ENCODE measurements at places on chromosomes 13 and 19. TPM values are rescaled to one million over a fixed set of nuclear protein-coding genes. Genes with fewer than 3 reads are reported as not detected.

The ATP12A gene
- total RNA-seq: not detected

The ZNF793 gene
- total RNA-seq: 0.96 TPM

The FFAR2 gene
- total RNA-seq: not detected

The LILRA2 gene
- not detected for total RNA-seq

The CCL25 gene
- total RNA-seq: not detected

The CGB5 gene
- total RNA-seq: 12.3 TPM

The ZNF665 gene
- total RNA-seq: 3.8 TPM

The ZNF99 gene
- not detected for total RNA-seq

The ZIK1 gene
- total RNA-seq: 7.1 TPM

The CLEC4M gene
- total RNA-seq: not detected

The KLK10 gene
- not detected for total RNA-seq

The SKA3 gene
- total RNA-seq: 6.1 TPM

The PTH2 gene
- total RNA-seq: not detected

The SHISA7 gene
- total RNA-seq: not detected

The RNF225 gene
- total RNA-seq: not detected

The PEG3 gene
- total RNA-seq: 1.4 TPM

The EML2 gene
- total RNA-seq: 24.5 TPM

The PBX4 gene
- total RNA-seq: 6.0 TPM

The LILRB2 gene
- total RNA-seq: not detected

The LGI4 gene
- not detected for total RNA-seq

The BRCA2 gene
- 4.1 TPM for total RNA-seq

The RETN gene
- not detected for total RNA-seq

The DACT3 gene
- total RNA-seq: 7.1 TPM

The PNMA8A gene
- 1.1 TPM for total RNA-seq

The FCAR gene
- not detected for total RNA-seq

The RFPL4A gene
- not detected for total RNA-seq

The SERPINE3 gene
- total RNA-seq: not detected

The NLRP9 gene
- not detected for total RNA-seq
